Cerebellar cortex (tissue), 1 donor: ENCODE measurements at places on chromosomes 3 and 15.

DNA sequence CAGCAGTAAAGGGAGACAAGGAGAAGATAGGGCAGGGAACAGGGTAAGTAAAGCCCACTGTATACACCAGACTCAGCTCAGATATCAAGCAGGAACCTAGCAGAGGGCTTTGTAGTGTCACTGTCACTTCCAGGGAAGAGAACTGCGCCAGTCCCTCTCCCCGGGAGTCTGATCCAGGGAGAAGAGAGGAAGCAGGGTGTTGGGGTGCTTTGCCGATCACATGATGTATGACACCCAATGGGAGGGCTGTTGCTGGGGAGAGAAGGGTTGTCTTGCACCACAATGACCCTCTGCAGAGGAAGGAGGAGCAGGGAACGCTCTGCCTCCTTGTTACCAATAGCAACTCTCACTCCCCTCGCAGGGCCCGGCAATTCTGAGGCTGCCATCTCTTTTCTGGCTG lies 147.2 kb upstream of the SLC2A2 start:
- DNase-seq = peak; percentile 21

DNA sequence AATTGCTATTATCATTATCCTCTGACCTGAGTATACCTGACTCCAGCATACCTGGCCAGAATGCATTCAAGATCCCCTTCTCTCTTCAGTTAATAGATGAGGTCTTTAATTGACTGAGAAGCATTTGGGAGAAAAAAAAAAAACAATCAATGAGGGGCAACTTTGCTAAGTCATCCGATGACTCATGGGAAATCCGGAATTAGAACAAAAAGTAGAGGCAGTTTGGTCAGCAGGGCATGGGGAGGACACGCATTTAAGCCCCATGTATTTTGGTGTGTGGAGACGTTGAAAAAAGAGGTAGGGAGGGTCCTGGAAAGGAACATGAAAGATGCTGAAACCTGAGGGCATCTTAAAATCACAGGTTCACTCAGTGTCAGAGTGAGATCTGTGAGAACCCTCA lies 256.2 kb downstream of the RORA start:
- no peak for DNase-seq

- DNase-seq = no peak
Observed at GRCh38 chr3:109071350-109072142, 46.4 kb downstream of the MORC1 start.

DNA sequence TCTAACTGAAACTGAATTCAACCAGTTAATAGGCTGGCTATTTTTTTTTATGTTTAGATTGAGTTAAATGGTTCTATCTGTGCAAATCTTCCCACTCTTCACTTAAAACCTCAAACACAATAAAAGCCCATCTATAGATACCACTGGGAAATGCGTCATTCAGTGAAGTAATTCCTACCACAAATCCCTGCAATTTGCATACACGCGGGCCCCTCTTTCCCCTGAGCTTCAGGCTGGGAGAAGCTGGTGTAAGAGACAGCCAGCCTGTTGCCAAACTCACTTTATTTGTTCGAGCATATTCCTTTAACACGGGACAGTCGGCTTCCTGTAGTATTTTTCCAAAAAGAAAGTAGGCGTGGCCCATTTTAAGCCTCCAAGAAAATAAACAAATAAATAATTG lies 26.0 kb upstream of the MCTP2 start:
- DNase-seq = no peak

- DNase-seq = no peak
Observed at GRCh38 chr15:72229076-72229946, 1.7 kb downstream of the PKM start.

- DNase-seq = no peak
Observed at GRCh38 chr15:65183865-65184159, 1.3 kb downstream of the CLPX start.

DNA sequence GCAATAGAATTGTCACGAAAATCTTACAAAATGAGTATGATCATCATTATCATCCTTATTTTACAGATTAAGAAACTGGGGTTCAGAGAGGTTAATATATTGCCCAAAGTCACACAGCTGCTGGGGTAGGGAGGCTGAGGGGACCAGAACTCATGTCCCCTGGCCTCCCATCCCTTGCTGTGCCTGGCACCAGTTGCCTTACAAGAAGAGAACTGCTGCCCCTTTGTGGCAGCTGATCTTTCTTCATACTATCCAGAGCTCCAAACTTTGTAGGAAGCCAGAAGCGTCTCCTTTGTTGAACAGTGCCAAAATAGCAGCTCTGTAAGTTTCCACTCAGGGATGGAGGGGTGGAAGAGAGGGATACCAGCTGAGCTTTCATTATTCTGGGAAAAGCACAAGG lies 236.8 kb upstream of the TBC1D5 start:
- no peak for DNase-seq

- no peak for DNase-seq
Observed at GRCh38 chr15:42914728-42915497, 5.7 kb downstream of the TTBK2 start.

GRCh38 chr3:125054449-125055329 lies 1.1 kb downstream of the HEG1 start:
- DNase-seq = peak; percentile 22

DNA sequence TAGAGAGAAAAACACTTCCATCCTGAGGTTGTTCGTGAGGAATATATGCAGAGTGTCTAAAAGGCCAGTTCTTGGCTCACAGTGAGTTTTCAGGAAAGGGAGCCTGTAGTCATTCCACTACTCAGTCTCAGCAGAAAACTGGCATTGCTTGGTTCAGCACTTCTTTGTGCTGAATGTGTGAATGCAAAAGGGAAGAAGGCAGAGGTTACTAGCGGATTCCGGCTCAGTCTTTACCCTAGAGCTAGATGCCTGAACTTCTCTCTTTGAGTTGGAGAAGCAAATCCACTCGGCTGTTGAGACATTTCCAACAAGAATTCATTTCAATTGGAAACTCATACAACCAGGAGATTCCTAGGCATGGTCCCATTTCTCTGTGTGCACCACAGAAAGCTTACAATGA lies 23.1 kb upstream of the FRMD4B start:
- no peak for DNase-seq

- DNase-seq = no peak
Observed at GRCh38 chr15:101043911-101044624, 124.9 kb downstream of the LRRK1 start.

- DNase-seq = peak; percentile 68
Observed at GRCh38 chr15:64911311-64912186, at the start of gene ANKDD1A. TSS of gene ANKDD1A (plus strand) at chr15:64911902. CDS start at chr15:64911931, 29 bp downstream.

GRCh38 chr3:193731656-193732055 lies 138.6 kb downstream of the OPA1 start:
- no peak for DNase-seq

- no peak for DNase-seq
Observed at GRCh38 chr3:62454916-62455315, 81.6 kb upstream of the FEZF2 start.

DNA sequence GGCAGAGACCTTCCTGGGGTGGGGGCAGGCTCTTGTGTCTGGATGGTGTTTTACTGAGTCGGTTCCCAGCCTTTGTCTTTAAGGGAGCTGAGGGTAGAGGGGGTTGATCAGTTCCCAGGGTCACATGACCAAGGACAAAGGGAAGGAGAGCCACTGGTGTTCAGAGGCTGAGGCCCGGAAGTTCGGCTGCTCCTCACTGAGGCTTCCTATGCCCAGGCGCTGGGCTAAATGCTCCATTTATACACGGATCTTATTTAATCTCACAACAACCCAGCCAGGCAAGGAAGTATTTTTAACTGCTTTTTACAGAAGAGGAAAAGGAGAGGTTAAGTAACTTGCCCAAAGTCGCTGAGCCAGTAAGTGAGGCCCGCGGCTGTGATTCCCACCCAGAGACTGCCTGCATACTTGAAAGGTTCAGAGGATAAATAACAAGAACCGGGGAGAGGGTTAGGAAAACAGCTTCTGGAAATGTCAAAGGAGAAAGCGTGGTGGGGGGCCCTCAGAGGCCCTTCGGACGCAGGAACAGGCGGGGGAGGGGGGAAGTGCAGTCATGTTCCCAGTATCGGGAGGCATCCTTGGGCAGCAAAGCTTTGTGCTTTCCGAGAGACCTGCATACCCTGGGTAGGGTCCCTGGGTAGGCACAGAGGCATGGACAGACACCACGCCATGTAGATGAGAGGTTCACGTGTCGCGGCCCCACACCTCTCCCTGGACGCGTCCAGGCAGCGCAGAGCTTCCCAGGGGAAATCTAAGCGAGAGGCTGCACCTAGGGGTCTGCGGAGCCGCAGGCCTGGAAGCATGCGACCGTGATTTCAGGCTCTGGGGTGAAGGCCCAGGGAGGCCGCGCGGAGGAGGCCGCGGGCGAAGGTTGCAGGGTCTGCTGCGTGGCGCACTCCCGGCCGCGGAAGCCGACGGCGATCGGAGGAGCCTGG lies 21.3 kb downstream of the EPHB3 start:
- DNase-seq = no peak

GRCh38 chr15:90465140-90465929 lies 64.4 kb upstream of the CRTC3 start:
- no peak for DNase-seq

GRCh38 chr3:150097588-150097890 lies 126.8 kb upstream of the PFN2 start:
- DNase-seq = no peak

GRCh38 chr3:181484026-181484425 lies 227.7 kb upstream of the SOX2 start:
- DNase-seq = peak; percentile 11

DNA sequence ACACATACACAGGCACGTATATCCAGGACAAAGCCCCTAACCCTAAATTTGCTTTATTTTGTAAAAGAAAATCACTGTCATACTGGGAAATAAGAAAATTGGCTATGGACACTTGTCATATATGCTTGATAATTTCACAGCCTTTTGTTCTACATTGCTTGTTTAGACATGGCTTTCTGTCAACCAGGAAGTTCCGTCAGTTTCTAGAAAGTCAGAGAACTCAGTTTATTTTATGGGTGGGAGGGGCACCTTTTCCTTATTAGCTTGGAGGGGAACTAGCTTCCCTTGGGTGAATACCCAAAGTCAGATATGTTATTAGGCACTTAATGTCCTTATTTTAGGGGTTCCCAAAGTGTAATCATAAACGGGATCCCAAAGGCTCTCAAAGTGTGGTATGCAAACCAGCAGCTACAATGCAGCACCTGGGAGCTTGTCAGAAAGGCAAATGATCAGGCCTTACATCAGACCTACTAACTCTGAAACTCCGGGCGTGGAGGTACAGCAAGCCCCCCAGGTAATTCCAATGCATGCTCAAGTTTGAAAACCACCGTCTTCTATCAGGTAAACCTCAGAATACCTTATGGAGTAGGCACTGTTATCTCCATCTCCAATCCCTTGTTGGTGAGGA lies 50.1 kb downstream of the CADPS start:
- DNase-seq = no peak

DNA sequence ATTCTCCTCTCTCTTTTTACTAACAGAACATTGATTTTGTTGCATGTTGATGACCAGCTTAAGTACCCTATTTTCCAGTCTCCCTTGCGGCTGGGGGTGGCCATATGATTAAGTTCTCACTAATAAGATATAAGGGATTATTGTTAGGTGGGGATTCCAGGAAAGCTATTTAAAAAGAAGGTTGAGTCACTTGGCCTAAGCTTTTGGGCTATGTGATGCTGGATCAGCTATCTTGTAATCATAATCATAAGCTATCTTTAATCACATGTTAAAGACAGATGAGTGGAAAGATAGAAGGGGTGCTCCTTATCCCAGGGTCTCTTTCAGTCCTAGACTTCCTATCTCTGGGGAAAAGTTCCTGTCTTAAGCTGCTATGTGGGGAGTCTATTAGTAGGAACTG lies 59.9 kb downstream of the CGNL1 start:
- no peak for DNase-seq

- DNase-seq = no peak
Observed at GRCh38 chr3:18657858-18658820, 233.0 kb upstream of the SATB1 start.

- no peak for DNase-seq
Observed at GRCh38 chr15:69841113-69841828, 256.4 kb downstream of the TLE3 start.

- no peak for DNase-seq
Observed at GRCh38 chr3:157294491-157294890, 134.5 kb upstream of the CCNL1 start.

GRCh38 chr3:111831840-111832239 lies 27.2 kb upstream of the PHLDB2 start:
- DNase-seq = no peak

GRCh38 chr3:66597308-66597863 lies 96.6 kb upstream of the LRIG1 start:
- DNase-seq = no peak

DNA sequence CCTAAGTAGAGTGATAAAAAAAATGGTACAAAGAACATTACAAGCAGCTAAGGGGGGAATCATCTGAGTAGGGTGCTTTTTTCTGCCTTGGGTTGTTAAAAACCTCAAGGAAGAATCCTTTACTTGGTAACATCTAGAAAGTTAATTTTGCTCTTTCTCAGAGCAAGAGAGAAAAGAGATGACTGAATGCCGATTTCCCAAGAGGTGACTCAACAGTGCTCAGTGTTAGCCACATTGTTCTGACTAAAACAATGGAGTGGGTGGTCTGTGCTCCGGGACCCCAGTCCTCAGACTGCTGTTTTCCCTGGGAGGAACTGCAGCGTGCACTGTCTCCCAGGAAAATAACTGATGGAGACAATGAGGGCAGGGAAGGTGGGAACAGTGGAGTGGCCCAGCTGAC lies 41.1 kb upstream of the RASGRP1 start:
- no peak for DNase-seq

- no peak for DNase-seq
Observed at GRCh38 chr3:75906555-75907112, 121.3 kb upstream of the ZNF717 start.

GRCh38 chr15:68626739-68627138 lies 47.9 kb downstream of the CORO2B start:
- DNase-seq = no peak

DNA sequence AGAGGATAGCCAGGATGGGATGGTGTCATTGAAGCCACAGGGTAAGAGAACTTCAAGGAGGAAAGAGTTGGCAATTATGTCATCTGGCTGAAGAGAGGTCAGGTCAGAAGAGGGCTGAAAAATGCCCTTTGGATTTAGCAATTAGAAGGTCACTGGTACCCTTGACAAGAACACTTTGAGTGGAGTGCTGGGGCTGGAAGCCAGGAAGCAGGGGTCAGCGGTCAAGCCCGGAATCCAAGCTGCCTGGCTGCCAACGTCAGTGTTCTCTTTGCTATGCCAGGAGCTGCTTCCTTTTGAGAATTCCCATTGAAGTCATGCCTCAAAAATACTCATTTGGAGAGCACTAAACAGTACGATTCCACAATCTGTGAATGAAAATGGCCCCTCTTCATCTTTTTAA lies 386.5 kb downstream of the SHQ1 start:
- no peak for DNase-seq

DNA sequence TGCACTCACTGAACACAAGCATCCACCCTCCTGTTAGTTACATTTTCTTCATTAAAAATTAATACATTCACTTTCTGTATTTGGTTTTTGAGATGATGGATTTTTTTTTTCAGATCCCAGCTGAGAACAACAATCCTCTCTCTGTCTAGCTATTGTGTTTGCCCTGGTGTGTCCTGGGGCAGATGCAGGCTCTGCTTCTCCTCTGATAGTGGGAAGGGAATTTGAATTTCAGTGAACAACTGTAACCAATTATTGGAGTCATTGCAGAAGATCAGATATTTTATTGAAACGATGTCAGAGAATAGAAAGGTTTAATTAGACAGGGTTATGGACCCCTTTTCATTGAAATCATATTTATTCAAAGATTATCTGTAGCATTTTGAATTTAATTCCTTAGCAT lies 33.1 kb upstream of the RYR3 start:
- no peak for DNase-seq
